ENCODE measurements at places on chromosomes 7 and 10.

DNA sequence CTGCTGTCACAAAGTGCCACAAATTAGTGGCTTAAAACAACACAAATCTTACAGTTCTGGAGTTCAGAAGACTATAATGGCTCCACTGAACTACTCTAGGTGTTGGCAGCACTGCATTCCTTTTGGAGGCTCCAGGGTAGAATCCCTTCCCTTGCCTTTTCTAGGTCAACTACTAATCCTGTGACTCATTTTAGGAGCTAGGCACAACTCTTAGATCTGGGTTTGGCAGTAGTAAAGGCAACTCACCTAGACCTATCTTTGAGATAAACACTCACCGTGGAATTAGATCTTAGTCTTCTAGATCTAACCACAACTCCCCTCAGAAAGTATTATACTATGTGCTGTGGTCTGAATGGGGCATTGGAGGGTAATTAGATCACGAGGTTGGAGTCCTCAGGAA, 60.4 kb downstream of the ANKIB1 start:
- DNase-seq, result no peak

DNA sequence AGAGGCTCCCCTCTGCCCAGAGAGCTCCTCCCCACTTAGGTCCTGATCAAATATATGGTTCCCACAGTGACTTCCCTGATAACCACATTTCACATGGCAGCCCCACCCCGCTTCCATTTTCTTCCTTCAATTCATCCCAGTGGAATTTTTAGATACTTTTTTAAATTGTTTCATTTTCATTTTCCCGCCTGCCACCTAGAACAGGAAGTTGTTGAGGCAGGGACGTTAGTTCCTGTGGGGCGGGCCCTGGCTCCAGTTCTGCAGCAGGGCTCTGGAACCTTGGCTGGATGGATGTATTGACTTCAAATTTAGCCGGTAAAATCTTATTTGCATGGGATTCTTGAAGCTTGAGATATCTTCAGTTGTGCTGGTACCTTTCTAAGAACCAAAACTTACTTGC, 226.6 kb downstream of the PAXIP1 start:
- no peak for DNase-seq

GRCh38 chr7:13879994-13880686, 109.3 kb downstream of the ETV1 start:
- no peak for DNase-seq

- DNase-seq, result no peak
These were observed 100.6 kb upstream of the GLCCI1 start for GRCh38 chr7:7867846-7868571.

DNA sequence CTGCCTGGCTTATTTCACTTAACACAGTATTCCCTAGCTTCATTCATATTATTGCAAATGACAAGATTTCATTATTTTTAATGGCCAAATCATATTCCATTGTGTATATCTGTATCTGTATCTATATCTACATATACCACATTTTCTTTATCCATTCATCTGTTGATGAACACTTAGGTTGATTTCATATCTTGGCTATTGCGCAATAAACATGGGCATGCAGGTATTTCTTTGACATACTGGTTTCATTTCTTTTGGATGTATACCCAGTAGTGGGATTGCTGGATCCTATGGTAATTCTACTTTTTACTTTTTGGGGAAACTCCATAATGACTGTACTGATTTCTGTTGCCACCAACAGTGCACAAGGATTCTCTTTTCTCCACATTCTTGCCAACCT, 68.9 kb upstream of the CREB5 start:
- no peak for DNase-seq

DNA sequence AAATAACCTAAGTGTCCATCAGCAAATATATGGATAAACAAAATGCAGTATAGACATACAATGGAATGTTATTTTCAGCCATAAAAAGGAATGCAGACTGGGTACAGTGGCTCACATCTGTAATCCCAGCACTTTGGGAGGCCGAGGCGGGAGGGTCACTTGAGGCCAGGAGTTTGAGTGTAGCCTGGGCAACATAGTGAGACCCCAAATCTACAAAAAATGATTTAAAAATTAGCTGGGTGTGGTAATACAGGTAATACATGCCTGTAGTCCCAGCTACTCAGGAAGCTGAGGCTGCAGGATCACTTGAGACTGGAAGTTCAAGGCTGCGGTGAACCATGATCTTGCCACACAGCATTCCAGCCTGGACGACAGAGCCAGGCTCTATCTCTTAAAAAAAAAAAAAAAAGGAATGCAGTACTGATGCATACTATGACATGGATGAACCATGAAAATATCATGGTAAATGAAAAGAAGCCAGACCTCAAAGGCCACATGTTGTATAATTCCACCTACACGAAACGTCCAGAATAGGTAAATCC, 6.9 kb downstream of the MCMBP start:
- no peak for DNase-seq

- DNase-seq, result no peak
These were observed 52.9 kb downstream of the BTAF1 start for GRCh38 chr10:91976317-91977051.

GRCh38 chr7:154304740-154305700, 252.8 kb downstream of the DPP6 start:
- DNase-seq, result no peak

DNA sequence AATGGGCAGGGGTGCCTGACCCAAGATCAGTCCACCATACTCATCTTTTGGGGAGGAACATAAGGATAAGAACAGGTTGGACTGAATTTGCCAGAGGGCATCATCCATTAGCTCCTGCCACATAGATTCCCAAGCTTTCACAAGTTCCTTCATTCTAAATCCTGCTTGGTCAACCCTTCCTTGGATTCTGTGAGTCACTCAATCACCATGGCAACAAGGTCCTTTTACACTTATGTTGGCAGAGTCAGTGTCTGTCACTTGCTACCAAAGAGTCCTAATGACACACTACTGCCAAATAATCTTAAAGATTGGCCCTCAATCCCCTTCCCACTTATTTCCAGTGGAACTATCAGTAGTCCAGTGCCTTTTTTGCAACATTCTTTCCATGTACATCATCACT, 5.0 kb upstream of the LGI1 start:
- no peak for DNase-seq

GRCh38 chr10:132111121-132111731, 45.5 kb downstream of the JAKMIP3 start:
- DNase-seq, result no peak
